ENCODE measurements at places on chromosomes 1 and 21.

GRCh38 chr1:109391626-109392025 is 6.1 kb downstream of the SORT1 start:
- no peak for DNase-seq

- no peak for DNase-seq
Measured at GRCh38 chr1:223482766-223483165, 89.6 kb downstream of the CCDC185 start.

- peak; percentile 82 for DNase-seq
Measured at GRCh38 chr1:41192456-41193178, 49.5 kb downstream of the SCMH1 start.

GRCh38 chr1:22866868-22867267 is 105.8 kb downstream of the LACTBL1 start:
- no peak for DNase-seq

- DNase-seq, result no peak
Measured at GRCh38 chr1:156081917-156082308, 352 bp downstream of the MEX3A start.

- DNase-seq, result peak; percentile 37
Measured at GRCh38 chr1:110087812-110088738, 17.6 kb upstream of the ALX3 start.

DNA sequence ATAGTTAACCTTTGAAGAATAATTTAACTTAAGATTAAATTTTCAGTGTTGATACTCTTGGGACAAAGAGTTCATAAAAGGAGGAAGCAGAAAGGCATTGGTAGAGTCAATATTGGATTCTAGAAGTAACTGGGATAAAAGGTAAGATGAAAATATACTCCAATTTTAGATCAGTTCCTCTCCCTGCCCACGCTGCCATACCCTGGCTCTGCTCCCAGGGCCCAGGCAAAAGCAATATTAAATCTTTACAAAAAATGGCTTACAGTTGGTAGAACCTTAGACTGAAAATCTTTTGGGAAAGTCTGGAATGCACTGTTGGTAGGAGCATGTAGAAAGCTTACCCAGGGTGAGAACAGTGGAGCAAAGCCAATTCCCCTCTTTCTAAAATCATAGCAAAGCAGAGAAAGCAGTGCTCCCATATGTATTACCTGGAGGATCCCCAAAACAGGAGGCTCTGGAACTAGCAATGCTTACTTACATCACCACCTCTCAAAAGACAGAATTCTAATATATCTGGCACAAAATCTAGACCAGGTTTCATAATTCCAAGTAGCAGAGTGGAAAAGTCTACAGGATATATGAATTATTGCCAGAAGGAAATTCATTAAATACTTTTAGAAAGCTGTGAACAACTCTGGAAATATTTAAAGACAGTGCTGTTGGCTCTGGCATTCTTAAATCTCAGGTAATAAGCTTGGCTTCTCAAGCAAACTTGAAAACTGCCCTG is 24.5 kb downstream of the KIAA0319L start:
- no peak for DNase-seq

GRCh38 chr1:95096218-95096841 is 20.8 kb upstream of the TLCD4 start:
- DNase-seq, result no peak

- no peak for DNase-seq
Measured at GRCh38 chr1:118661769-118662320, 326.3 kb downstream of the TBX15 start.

GRCh38 chr1:59485949-59486348 is 189.1 kb downstream of the FGGY start:
- no peak for DNase-seq

DNA sequence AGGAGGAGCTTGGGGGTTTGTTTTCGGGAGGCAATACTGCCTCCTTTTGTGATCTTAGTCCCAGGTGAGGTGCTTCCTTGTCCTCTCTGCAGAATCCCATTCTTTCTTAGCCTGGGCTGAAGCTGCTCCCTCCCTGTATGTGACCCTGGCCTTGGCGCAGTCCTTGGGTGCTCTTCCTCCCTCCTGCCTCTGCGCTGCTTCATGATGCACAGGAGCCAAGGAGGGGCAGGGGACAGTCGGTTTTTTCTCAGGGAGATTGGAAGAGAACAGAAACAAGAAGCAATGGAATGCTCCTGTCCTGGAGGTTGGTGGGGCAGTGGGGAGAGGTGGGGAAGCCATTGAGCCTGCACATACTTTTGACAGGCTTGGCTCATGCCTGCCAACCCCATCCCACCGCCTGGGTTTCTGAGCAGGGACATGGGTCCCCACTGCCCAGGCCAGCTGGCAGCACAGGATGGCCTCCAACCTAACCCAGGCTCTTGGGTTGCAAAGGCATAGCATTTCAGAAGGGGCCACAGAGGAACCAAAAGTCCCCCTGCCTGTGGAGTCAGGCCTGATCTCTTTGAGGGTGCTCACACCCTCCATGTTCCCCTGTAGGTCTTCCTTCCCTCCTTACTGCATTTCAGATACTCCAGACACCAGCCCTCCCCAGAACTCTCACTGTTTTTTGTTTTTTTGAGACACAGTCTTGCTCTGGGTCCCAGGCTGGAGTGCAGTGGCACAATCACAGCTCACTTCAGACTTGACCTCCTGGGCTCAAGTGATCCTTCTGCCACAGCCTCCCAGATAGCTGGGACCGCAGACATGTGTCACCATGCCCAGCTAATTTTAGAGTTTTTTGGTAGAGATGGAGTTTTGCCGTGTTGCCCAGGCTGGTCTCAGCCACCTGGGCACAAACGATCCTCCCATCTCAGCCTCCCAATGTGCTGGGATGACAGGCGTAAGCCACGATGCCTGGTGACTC is 16.1 kb downstream of the IL6R start:
- no peak for DNase-seq

DNA sequence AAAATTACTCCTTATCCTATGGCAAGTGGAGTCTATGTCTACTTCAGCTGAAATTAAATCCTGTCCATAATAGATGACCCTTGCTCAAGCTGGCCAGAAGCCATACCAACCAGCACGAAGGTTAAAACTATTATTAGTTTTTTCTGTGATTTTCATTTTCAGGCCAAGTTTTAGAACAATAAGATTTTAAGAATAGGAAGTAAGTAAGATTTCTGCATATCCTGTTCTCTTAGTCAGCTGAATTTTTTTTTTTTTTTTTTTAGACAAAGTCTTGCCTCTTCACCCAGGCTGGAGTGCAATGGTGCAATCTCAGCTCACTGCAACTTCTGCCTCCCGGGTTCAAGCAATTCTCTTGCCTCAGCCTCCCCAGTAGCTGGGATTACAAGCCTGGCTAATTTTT is 6.1 kb upstream of the RBP7 start:
- DNase-seq, result peak; percentile 6

- DNase-seq, result no peak
Measured at GRCh38 chr1:234297668-234298067, 75.6 kb upstream of the COA6 start.

DNA sequence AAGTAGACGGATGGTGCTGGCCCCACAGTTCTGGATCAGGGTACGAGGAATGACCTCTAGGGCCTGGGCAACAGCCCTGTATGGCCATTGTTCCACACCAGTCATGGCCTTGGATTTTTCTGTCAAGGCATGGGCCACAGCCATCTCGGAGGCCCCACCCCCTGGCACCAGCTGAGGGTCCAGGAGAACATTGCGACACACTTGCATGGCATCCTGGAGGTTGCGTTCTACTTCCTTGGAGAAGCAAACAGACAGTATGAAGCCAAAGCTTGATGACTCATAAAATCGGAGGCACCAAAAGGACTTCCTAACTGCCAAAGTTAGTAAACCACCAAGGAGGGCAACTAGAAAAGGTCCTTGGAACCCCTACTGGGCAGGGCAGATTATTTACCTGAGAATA is 11.9 kb upstream of the VHLL start:
- DNase-seq, result peak; percentile 86

DNA sequence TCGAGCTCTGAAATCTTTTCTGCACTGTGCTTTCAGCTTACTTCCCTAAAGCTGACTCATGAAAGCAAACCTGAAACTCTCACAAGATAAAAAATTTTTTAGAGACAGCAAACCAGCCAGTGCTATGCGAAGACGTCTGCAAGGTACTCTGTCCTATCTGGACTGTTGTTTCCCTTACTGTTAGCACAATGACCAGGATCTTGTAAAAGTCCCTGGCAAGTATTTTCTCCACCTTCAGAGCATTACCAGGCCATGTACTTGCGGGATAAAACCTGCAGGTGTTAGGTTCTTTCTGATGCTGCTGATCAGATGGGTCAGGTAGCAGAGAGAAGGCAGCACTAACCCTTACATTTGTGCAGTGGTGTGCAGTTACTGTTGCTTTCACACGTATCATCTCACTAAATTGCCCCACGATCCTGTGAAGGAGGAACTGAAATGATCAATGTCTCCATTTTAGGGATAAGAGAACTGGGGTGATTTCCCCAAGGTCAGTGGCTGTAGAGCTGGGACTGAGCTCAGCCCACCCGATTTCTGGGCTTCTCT is 56.6 kb downstream of the PLXNA2 start:
- no peak for DNase-seq

DNA sequence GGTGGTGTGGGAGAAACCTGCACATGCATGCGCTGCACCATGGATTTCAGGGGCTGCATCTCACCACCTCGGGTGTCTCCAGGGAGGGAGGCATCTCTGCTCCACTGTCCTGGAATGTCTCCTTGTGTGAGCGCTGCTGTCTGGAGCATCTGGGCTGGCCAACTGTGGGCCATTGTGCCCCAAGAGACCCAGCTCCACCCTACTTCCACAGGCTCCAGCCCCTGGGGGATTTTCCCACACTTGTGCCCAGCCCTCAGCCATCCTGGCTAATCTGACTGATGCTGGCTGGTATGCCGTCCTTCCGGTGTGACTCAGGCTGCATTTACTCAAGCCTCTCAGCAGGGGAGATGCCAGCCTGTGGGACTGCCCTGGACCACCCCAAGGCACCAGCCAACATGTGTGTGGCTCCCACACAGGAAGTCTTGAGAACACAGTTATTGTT is 62.0 kb downstream of the TRIM11 start:
- no peak for DNase-seq

- DNase-seq, result no peak
Measured at GRCh38 chr1:168243636-168244212, 17.9 kb downstream of the SFT2D2 start.

DNA sequence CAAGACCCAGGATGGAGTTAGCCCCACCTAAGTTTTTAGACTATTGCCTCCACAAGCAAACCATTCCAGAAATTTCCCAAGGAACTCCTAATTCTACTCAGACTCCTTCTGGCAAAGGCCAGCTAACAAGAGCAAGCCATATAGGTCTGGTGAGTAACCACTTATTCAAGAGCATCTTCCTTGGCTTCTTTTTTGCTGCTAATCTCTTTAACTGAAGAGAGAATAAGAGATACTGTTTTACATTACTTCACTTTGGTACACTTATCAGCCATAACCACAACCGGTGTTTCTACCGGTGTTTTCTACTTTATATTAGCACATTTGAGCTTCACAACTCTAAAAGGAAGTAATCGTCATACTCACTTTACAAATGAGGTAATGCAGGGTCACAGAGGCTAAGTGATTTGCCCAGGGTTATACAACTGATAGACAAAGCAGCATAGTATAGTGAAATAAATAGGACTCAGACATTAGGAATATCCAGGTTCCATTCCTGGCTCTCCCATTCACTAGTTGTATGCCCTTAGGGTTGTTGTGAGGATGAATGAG is 1.7 kb upstream of the EPS15 start:
- DNase-seq, result no peak

GRCh38 chr1:74772945-74773344 is 40.0 kb downstream of the TYW3 start:
- DNase-seq, result peak; percentile 64

GRCh38 chr1:36553591-36554322 is 71.0 kb upstream of the CSF3R start:
- DNase-seq, result no peak

GRCh38 chr1:48472638-48473037 is 634 bp upstream of the SPATA6 start:
- no peak for DNase-seq

DNA sequence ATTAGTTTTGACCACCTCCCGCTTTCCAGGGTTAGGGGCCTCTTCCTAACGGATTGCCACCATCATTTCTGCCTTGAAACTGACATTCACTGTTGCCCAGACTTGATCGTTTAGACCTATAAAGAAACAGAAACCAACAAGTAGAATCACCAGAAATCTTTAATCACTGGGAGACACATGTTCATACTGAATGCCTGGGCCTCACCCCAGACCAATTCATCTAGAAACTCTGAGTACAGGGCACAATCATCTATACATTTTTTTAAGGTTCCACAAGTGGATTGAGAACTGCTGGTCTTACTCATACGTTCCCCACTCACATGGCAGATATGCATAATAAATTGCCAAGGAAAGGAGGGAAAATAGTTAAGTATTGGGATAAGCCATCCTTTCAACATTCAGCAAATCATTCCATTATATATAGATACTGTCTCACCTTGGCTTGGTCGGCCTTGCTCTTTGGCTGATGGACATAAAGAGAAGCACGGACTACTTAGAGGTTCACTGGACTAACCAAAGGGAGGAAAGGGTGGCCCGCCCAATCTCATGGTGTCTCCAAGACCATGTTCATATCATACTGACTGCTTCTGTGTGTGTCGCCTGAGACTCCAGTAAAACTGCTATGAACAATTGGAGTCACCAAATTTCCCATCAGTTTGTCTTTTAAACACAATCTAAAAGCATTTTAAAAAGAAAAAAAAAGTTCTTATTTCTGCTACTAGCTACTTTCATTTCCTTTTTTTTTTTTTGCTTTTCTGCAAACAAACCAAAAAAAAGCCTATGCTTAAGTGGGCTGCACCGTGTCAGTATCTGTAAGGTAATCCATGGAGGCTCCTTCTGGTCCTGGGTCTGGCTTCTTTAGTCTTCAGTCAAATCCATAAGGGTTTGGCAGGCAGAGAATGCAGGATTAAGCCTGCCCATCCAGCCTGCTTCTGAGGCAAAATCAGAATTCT is 9.4 kb upstream of the TARBP1 start:
- no peak for DNase-seq

DNA sequence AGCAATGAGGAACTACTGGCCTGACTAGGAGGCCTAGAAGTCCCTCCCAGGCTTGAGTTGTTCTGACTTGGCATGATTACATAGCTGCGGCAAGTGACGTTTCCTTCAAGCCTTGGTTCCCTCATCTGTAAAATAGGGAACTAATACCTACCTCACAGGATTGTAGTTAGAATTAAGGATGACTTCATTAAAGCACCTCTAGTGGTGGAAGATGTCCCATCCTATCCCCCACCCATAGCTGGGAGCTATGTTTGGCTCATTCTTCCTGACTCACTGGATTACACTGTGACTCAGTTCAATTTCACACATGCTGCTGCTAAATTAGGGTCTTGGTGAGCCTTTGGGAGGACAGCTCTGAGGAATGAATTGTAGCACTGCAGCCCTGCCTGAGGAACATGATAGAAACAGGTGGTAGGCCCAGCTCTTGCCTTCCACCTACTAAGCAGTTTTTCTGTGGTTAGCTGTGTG is 6.0 kb upstream of the SHISA4 start:
- DNase-seq, result peak; percentile 32

DNA sequence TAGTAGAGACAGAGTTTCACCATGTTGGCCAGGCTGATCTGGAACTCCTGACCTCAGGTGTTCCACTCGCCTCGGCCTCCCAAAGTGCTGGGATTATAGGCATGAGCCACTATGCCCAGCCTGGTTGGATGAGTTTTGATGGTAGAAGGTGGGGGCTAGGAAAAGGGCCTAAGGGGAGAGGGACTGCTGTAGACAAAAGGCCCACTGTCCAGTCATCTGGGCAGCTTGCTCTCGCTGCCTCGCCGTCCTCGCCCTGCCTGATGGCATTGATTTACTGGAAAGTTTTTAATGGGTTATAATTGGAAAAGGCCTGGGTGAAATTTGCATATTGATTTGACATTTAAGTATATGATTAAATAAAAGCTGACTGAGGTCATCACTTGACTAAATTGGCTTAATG is 175.1 kb upstream of the CSF3R start:
- no peak for DNase-seq

All from fibroblast of gingiva (primary cell).